ENCODE measurements at places on chromosomes 7 and 10. TPM values are rescaled to one million over a fixed set of nuclear protein-coding genes. Genes with fewer than 3 reads are reported as not detected.

The NUTM2E gene
- 0.40 TPM for total RNA-seq

The EPO gene
- 0.22 TPM for total RNA-seq

- H3K27me3 ChIP-seq = peaks cover 2% of the 10 kb centered on the region
- no peaks in the 10 kb centered on the region for H3K36me3 ChIP-seq
- no peak overlapping the region for H3K4me3 ChIP-seq
- DNase-seq = no peak
These were observed 207.2 kb downstream of the ZNF365 start for GRCh38 chr10:62581351-62581750.

DNA sequence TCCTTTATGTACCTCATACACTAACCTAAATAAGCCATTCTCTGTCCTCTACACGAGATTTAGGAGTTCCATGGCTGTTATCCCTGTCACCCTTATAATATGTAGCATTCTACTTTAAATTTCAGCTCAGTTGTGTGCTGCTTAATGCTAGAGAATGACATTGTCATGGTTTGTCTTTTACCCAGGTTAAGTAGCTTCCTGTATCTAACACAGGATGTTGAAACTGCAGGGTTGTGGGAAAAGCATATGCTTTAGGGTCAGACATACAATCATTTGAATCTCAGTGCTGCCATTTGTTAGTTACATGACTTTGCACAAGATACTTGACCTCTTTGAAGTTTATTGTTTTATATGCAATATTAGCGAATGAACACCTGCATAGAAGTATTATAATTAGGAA lies 235.1 kb upstream of the CACNA2D1 start:
- no peak for DNase-seq
- H3K27ac ChIP-seq = no peak overlapping the region
- no peaks in the 10 kb centered on the region for H3K36me3 ChIP-seq
- no peaks in the 10 kb centered on the region for H3K27me3 ChIP-seq
- no peaks in the 10 kb centered on the region for H3K4me1 ChIP-seq
- no peak overlapping the region for H3K4me3 ChIP-seq
